ENCODE measurements at places on chromosomes 4 and X.

DNA sequence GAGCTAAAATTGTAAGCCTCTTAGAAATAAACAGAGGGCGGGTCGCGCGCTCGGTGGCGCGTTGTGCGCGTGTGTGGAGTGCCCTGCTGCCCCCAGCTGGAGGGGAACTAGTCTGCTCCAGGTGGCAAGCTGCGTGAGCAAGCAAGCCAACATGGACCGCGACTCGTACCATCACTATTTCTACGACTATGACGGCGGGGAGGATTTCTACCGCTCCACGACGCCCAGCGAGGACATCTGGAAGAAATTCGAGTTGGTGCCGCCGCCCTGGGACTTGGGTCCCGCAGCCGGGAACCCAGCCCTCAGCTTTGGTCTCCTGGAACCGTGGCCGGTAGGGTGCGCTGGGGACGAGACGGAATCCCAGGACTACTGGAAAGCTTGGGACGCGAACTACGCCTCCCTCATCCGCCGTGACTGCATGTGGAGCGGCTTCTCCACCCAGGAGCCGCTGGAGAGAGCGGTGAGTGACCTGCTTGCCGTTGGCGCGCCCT lies 66.1 kb downstream of the DNAAF6 start:
- peak; percentile 0 for DNase-seq

GRCh38 chr4:183249854-183250253 lies 70.2 kb downstream of the CLDN22 start:
- DNase-seq, result peak; percentile 63

- peak; percentile 81 for DNase-seq
Measured at GRCh38 chr4:2811830-2812611, 19.1 kb downstream of the SH3BP2 start.

DNA sequence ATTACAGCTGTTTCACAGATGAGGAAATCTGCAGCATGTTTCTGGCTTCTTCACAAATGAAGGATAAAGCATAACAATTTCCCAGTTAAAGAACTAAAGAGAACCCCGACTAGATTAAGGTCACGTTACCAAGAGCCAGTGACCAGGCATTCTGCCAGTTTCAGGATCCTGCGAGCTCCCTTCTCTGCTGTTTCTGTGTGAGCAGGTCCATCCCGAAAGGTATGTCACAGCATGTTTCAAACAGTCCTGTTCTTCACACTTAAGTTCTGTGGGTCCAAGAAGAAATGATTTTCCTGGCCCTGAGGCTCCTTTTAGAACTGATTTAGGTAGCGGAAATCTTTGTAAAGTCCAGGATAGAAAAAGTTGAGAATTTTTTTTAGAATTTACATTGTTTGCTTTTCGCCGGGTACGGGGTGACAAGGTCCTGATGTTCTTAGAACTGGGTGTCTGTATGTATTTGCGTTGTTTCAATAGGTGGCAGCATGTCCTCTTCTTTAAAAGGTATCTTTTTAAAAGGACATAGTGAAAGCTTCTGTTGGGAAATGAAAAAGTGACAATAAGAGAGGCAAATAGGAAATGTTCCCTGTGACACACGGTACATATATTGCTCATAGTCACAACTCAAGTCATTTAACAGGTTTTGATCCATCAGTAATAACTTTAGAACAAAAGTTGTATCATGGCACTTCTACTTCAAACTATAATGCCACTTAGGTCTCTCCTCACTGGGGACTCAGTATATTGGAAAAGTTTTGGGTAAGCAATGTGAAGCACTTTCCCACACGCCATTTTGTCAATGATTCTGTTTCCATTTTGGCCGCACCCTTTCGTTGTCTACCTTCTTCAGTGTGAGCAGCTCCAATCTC lies 18.4 kb downstream of the IL21 start:
- DNase-seq, result peak; percentile 72

- peak; percentile 24 for DNase-seq
Measured at GRCh38 chrX:34893741-34894140, 48.9 kb upstream of the FAM47B start.

- DNase-seq, result no peak
Measured at GRCh38 chr4:139808381-139808807, 142.8 kb downstream of the MGST2 start.

- no peak for DNase-seq
Measured at GRCh38 chr4:179095585-179096221, 1653.5 kb upstream of the AGA start.

- DNase-seq, result peak; percentile 20
Measured at GRCh38 chrX:48086082-48086481, 14.6 kb upstream of the ZNF630 start.

GRCh38 chr4:66193487-66193886 lies 523.2 kb upstream of the EPHA5 start:
- no peak for DNase-seq

GRCh38 chr4:76147454-76148141 lies 599 bp downstream of the NUP54 start:
- peak; percentile 82 for DNase-seq

- peak; percentile 69 for DNase-seq
Measured at GRCh38 chr4:30948653-30949052, 228.5 kb downstream of the PCDH7 start.

DNA sequence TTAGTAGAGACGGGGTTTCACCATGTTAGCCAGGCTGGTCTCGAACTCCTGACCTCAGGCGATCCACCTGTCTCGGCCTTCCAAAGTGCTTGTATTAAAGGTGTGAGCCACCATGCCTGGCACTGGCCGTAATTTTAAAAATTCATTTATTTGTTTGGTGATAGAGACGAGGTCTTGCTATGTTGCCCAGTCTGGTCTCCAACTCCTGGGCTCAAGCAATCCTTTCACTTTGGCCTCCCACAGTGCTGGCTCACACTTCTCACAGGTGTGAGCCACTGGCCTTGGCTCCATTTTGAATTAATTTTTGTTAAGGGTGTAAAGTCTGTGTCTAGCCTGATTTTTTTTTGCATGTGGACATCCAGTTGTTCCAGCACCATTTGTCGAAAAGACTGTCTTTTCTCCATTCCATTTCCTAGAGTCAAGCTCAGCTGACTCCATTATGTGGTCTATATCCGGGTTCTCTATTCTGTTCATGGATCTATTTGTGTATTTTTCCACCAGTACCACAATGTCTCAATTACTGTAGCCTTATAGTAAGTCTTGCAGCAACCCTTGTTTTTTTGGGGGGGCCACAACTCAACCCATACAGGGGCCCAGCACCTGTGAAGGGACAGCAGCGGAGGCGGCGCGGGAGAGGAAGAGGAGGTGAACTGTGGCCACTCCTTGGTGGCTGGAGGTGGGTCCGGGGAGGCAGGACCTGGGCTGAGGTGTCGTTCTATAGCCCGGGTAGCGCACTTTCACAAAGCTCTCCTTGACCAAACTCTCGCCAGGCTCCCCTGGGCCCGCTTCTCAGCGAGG lies 1.5 kb upstream of the NSD2 start:
- DNase-seq, result no peak

DNA sequence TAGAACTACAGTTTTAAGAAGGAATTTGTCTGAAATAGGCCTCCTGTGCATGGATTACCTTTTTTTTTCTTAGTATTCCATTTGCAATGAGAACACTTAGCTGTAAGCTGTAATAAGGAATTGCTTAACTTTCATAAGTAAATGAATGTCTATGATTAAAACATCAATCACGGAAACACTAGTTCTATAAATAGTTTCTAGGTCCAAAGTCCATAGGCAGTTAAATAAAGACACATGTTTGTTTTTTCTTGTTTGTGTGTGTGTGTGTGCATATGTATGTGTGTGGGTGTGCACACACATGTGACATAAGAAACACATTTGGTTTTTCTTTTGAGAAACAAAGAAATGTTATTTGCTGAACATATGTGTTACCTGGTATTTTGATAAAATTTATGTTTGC lies 11.2 kb downstream of the GPRIN3 start:
- no peak for DNase-seq

- no peak for DNase-seq
Measured at GRCh38 chr4:53227451-53227850, 138.4 kb downstream of the SCFD2 start.

DNA sequence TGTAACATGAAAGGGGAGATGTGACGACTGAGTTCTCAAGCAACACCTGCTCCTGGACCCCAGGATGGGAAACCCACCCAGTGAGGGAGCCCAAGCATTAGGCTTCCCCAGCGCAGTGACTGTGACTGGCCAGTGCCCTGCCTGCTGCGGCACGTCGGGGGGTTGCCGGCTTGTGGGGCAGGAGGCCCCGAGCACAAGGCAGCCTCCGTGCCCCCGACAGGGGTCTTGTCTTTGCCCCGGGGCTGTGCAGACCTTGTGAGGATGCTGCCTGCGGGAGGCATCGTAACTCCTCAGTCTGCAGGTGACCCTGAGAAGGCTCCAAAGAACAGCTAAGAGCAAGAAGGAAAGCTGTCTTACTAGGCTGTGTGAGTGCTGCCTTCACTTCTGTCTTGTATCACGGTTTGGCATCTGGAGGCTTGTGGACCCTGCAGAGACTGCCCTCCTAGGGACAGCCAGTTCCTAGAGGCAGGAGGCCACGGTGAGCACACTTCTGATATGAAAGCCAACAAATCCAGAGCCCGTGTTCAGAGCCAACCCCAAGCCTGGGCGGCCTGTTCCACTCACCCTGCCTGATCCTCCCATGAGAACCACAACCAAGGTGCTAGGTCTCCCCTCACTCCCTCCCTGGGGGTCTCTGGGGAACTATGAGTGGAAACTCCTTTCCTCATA lies 47.7 kb downstream of the FGFRL1 start:
- DNase-seq, result no peak

DNA sequence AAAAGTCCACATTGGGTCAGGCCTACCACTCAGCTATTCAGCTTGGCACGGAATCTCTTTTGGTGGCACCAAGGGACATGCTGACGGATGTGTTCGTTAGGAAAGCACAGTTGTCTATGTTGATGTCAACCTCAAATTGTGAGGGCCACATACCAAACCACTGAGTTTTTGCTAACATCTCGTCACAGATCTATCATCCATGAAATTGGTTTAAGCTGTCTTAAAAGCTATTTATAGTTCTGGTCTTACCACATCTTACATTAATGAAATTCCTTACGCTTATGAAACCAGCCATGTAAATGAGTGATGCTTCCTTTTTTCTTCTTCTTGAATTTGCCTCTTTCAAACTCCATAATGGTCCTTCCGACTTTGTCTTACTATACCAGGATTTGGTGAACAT lies 101.5 kb downstream of the MGST2 start:
- DNase-seq, result no peak

- peak; percentile 60 for DNase-seq
Measured at GRCh38 chrX:68732906-68733493, 85.5 kb downstream of the STARD8 start.

GRCh38 chr4:128942607-128943006 lies 133.1 kb downstream of the JADE1 start:
- peak; percentile 11 for DNase-seq

GRCh38 chr4:151628001-151628608 lies 132.7 kb downstream of the GATB start:
- DNase-seq, result no peak

DNA sequence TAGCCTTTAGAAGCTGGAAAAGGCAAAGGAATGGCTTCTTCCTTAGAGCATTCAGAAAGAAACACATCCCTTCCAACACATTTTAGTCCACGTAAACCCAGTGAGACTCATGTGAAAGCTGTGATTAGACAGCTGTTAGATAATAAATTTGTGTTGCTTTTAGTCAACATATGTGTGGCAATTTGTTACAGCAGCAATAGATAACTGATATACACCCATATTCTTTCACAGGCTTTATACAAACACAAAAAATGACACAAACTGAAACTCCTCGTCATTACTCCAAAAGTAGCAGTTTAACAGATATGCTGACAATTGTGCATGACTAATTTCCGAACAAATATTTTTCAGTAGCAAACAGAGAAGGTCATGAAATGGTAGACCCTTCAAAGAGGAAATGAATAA lies 65.3 kb downstream of the ANTXR2 start:
- no peak for DNase-seq

DNA sequence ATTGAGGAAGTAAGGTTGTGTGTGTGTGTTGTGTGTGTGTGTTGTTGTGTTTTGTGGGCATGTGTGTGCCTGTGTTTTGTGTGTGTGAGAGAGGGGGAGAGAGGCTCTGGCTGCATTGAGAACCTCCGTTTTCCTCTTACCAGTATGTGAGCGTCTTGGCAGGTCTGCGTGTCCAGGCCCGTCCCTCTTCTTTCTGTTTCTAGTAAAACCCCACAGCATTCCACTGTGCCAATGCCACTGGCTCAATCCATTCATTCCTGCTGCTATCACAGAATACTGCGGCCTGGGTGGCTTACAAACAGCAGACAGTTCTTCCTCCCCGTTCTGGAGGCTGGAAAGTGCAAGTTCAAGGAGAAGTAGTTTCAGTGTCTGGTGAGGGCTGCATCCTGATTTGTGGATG lies 15.5 kb upstream of the HTRA3 start:
- no peak for DNase-seq

DNA sequence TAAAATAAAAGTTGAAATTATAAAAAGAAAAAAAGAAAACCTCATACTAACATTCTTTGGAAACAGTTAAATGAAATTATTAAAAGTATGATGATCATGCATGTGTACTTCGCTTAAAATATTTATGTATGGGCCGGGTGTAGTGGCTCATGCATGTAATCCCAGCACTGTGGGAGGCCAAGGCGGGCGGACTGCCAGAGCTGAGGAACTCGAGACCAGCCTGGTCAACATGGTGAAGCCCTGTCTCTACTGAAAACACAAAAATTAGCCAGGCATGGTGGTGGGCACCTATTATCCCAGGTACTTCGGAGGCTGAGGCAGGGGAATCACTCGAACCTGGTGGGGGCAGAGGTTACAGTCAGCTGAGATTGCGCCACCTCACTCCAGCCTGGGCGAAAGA lies 952.2 kb upstream of the FTHL17 start:
- no peak for DNase-seq

DNA sequence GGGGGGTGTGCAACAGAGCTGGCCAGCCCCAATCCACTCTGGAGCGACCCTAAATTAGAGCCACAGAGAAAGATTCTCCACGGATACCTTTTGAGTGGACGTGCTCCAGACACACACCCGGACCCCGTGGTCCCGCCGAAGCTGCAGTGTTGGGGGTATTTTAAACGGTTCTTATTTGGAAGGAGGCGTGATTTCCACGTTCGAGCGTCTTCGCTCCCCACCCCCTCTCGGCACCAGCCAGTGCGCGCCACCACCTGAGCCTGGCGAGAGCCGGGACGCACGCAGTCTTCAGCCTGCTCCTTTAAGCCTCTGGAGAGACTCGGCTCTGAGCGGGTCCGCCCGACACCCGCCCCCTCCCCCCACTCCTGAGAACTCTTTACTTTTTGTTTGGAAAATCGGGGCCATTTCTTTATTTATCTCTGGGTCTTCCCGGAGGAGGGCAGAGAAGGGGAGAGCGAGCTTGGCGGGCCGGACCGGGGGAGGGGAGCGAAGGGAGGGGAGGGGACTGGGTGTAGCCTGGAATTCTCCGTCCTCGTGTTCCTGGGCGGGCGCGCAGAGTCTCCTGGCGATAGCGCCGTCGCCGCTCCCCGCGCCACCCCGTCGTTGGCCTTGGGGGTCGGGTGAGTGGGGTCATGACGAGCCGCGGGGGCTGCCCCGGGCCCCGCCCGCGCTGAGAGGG lies 668 bp upstream of the PTCHD1 start:
- no peak for DNase-seq

- DNase-seq, result no peak
Measured at GRCh38 chrX:48905090-48905790, 6.2 kb downstream of the SLC35A2 start.

Measured in cardiac fibroblast (primary cell).